ENCODE measurements at places on chromosomes 2 and 18.
A peak's percentile ranks its signal among the peaks of the same experiment; 100 is the strongest.

DNA sequence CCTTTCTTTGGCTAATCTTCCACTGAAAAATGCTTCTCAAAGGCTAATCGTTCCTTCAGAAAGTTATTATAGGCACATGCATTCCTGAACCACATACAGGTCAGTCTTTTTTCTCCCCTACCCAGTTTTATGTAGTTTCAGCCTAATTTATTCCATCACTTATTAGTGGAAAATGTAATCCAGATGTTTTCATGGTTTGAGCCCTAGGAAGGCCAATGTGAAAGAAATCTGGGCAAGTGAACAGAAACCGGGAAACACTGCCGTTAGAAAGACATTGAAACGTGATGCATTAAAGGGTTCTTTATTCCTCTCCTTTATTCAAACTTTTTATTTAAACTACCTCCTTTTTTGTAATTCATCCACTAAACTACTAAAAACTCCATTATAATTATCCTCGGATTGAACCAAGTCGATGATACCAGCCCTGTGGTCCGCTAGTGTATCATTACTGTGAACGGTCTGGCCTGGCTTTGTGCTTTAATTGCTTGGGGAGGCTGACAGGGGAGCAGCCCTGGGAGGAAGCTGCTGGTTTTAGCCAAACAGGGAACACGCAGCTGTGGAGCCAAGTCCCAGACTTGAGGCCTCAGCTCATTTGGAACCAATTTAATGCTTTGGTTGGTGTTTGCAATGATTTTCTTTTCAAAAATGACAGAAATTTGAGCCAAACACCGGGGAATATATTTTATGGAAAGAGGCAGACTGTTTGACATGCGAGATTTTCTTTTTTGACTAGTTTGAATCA, 149.2 kb downstream of the ARHGAP28 start:
- DNase-seq: no peak

DNA sequence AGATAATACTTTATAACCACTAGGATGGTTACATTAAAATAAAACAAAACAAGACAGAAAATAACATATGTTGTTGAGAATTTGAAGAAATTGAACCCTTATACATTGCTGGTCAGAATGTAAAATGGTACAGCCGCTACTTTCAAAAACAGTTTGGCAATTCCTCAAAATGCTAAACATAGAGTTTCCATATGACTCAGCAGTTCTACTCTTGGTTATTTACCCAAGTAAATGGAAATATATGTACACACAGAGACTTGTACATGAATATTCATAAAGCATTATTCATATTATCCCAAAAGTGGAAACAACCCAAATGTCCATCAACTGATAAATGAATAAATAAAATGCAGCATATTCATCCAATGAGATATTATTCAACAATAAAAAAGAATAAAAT, 92.5 kb upstream of the LRATD1 start:
- DNase-seq: no peak

DNA sequence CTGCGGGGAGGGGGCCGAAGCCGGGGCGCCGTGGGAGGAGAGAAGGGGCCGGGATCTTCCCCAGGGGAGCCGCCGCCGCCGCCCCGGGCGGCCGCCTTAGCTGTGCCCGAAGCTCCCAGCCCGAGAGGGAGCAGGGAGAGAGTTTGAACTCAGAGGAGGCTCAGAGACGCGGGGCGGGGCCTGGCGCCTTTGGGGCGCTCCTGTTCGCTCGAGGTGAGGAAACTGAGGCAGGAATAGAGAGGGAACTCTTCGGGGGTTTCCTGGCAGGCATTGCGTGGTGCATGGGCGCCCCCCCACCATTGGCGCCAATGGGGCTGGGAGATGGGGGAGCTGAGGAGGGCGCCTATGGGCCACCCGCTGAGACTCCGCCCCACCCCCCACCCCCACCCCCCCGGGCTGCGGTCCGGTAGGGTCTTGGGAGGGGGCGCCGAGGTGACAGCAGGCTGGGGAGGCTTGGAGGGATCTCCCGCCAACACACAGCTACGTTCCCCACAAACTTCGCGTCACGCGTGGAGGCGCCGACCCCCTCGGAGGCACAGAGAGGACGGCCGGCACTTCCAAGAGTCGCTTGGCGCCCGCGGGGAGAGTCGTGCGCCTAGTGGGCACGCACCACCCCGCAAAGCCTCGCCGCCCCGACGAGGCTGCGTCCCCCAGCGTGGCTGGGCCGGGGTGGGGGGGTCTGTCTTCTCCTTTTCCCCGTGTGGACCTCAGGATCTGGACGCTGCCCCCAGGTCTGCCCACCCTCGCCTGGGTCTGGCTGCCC, 680 bp downstream of the CTDSP1 start:
- peak; percentile 67 for DNase-seq

GRCh38 chr2:148999451-148999921, 39.0 kb upstream of the LYPD6B start:
- no peak for DNase-seq

- DNase-seq: no peak
These were observed 102.7 kb downstream of the TWIST2 start for GRCh38 chr2:238950551-238950950.

- no peak for DNase-seq
These were observed 180.9 kb downstream of the GCA start for GRCh38 chr2:162524849-162525248.

- no peak for DNase-seq
These were observed 174.9 kb downstream of the ASB1 start for GRCh38 chr2:238601433-238602222.

GRCh38 chr2:9264301-9264700, 57.7 kb downstream of the ASAP2 start:
- DNase-seq: no peak

- no peak for DNase-seq
These were observed 33.3 kb downstream of the NAB1 start for GRCh38 chr2:190682168-190682567.

- DNase-seq: no peak
These were observed 19.0 kb downstream of the AFTPH start for GRCh38 chr2:64543008-64543697.

DNA sequence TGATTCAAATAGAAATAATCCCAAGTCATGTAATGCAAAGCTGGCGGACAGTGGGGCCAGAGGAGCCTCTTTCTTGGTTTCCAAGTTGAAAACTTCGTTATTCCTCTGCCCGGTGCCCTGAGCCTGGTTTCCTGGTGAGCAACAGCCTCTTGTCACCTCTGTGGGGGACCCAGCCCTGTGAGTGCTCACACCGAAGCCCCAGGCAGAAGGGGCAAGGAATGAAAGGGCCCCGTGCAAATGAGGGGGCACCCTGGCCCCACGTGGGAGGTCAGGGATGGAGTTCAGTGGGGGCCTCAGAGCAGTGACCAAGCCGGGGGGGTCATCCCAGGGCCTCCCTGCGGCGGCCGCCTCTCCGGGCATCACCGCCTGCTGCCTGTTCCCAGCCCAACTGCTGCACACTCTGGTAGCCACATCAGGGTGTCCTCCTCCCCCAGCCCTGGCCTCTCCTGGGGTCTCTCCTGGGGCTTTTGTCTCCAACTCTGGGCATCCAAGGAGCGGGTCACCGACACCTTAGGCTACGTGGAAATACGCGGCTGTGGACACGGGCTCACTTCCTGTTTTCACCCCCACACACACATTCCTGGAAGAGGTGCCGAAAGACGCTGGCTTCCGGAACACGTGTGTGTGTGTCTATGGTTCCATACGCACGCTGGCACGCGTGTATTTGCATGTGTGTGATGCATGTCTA, 64.5 kb downstream of the TWIST2 start:
- DNase-seq: no peak

DNA sequence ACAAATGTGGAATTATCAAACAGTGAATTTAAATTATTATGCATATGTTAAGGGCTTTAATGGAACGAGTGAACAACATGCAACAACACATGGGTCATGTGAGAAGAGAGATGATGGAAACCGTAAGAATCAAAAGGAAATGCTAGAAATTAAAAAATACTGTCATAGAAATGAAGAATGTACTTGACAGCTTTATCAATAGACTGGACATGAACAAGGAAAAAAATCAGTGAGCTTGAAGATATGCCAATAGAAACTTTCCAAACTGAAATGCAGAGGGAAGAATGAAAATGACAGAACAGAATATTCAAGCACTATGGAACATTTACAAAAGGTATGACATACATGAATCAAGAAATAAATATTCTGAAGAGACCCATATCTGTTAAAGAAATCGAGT, 117.7 kb upstream of the KCNJ3 start:
- DNase-seq: no peak

GRCh38 chr2:71936076-71937030, 211.3 kb downstream of the CYP26B1 start:
- no peak for DNase-seq

GRCh38 chr18:6427286-6427685, 12.6 kb upstream of the L3MBTL4 start:
- no peak for DNase-seq

DNA sequence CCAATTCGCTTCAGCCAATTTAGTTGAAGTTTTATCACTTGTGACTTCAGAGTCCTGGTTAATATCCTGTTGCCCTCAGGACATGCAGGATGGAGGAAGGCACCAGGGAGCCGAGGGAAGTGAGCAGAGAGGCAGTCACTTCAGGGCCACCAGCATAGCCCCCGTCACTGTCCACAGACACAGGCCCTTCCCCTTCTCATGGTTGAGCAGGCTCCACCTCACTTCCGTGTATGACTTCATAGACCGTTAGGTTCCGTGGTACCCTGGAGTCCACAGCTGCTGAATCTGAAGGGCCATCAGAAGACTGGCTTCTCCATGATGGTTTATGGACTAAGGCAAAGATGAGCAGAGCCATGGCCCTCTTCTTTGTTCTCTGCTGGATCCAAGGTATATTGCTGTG, at the start of gene C2orf92:
TSS of gene C2orf92 (plus strand) at position 266 of the 400 bp plus-strand sequence. CDS start at position 342, 76 bp downstream.
- no peak for DNase-seq

- DNase-seq: no peak
These were observed 44.8 kb downstream of the CHMP3 start for GRCh38 chr2:86518481-86518880.

GRCh38 chr18:63994783-63995399, 25.0 kb downstream of the SERPINB8 start:
- peak; percentile 59 for DNase-seq

DNA sequence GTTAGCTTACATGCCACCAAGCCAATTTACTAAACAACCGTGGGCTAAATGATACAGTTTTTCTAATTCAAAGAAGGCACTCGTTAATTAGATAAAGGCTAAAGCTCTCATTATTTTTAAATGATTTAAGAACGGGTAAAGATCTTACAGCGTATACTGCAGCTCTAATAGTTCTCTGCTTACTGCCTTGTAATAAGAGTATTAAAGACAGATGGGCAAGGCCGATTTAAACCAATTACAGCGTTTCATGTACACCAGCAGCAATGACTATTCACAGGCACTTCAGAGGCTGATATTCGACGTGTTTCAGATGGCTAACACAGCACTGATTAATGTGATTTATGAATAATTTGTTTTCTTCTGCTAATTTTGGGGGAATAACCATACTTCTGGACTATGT, 259.3 kb downstream of the ZNF407 start:
- no peak for DNase-seq

DNA sequence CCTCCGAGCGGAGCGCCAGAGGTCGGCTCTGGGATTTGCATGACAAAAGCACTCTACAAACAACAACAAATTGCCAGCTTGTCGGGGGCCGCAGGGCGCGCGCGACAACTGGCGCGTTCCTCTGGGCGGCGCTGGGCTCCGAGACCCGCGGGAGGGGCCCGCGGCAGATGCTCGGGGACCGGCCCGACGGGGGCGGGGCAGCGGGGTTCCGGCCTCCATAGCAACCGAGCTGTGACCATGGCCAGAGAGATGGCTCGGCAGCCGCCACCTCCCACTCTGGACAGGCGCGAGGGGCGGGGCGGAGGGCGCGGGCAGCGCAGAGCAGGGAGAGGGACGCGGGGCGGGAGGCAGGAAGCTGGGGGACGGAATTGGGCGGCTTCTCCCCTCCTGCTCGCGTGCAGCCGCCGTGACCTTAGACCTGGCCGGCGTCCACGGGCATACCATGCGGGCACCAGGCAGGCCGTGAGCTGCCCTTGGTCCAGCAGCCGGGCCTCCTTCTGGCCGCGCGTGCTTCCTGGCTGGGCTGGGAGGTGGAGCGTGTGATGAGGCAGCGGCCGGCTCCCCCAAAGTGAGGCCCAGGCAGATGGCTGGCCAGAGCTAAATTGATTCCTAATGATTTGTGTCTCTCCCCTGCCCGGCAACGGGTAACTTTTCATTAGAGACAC, 171.5 kb downstream of the CELF4 start:
- no peak for DNase-seq

GRCh38 chr2:3324404-3325281, 53.0 kb downstream of the EIPR1 start:
- no peak for DNase-seq

DNA sequence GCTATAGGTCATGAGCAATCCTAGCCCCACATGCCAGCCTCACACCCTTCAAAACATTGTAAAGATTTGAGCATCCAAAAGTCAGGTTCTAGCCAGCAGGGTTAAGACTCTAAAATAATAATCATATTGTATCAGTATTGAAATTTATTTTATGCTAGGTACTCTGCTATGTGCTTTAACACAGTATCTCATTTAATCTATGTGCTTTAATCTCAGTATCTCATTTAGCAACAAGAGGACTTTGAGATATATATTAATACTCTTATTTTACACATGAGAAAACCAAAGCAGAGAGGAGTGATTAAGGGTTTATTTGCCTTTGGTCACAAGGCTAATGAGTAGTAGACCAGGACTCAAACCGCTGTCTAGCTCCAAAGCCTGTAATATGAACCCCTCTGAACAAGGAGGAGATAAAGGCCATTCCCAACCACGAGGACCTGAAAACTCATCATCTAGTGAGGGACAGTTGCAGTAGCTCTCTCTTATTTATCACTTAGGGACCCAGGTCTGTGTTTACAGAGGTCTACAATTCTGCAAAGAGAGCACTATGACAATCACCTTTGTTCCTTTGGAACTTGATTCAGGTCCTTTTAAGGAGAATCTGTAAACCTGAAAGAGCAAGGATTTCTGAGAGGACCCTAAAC, 116.5 kb upstream of the SERTAD2 start:
- no peak for DNase-seq

DNA sequence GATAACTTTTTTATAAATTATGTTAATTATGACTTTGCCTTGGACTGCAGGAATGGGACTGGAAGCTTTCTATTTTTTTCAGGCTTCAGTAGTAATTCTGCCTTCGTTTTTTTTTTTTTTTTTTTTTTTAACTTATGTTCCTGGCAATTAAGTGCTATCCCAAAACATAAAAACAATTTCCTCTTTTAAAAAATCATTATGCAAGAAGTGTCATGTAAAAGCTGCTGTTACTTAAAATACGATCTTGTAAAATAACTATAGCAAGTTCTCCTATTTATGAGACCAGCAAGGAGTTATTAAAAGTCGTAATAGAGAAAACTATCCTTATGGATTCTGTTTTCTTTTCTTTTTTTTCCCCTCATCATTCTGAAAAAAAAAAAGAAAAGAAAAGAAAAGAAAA, 301.6 kb upstream of the FBXO11 start:
- DNase-seq: no peak

GRCh38 chr2:241820625-241821384, 11.8 kb downstream of the NEU4 start:
- no peak for DNase-seq

DNA sequence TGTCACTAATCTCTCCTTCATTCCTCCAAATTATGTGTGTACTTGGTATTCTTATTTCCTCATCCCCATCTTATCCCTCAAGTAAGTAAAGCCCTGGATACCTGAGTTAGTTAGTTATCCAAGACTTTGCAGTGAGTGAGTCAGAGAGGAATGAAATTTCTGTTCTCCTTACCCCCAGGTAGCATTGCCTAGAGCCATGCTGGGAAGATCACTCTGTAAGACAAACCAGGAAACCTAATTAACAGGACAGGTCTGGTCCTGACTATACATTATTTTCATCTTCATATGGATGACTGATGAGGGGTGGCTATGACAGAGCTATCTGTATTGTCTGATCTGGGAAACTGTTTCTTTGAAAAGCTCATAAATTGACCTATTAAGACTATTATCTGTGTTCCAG, 55.0 kb upstream of the ITGA6 start:
- DNase-seq: no peak

- DNase-seq: no peak
These were observed 233.1 kb downstream of the HAUS1 start for GRCh38 chr18:46337271-46337670.

Measured in DND-41 (cell line).